ENCODE measurements at places on chromosomes 1 and 21.
A peak's percentile ranks its signal among the peaks of the same experiment; 100 is the strongest.

- DNase-seq, result no peak
Observed at GRCh38 chr1:183288583-183288982, 102.5 kb downstream of the LAMC2 start.

GRCh38 chr1:224879162-224879803 is 50.2 kb upstream of the DNAH14 start:
- no peak for DNase-seq

- no peak for DNase-seq
Observed at GRCh38 chr1:68438310-68438709, 11.4 kb downstream of the RPE65 start.

GRCh38 chr1:64581135-64581842 is 111.4 kb downstream of the CACHD1 start:
- DNase-seq, result no peak

DNA sequence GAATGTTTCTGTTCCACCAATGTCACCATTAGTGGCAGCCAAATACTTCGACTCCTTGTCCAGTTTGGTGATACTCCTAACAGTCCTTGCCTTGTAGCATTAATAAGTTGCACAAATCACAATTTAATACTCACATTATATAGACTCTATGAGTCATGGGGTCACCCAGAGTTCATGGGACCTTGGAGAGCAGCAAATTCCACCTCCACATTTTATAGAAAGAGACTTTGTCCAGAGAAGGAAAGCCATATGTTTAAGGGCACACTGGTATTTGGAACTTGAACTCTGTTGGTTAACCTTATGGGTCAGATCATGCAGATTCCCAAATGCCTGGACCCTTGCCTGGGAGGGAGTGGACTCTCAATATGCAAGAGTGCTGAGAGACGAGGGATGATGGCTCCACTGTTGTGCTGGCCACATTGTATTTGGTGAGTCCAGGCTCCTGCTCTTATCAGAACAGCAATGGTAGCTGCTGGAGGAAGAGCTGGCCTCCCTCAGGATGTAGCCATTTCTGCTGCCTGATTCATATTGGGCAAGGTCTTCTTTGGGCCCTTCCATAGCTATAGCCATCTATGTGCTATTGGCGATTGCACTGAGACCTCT is 30.6 kb downstream of the DNAJC6 start:
- no peak for DNase-seq

GRCh38 chr1:69148731-69149130 is 419.0 kb upstream of the LRRC7 start:
- no peak for DNase-seq

- peak; percentile 16 for DNase-seq
Observed at GRCh38 chr1:72284348-72285073, 2.2 kb upstream of the NEGR1 start.

DNA sequence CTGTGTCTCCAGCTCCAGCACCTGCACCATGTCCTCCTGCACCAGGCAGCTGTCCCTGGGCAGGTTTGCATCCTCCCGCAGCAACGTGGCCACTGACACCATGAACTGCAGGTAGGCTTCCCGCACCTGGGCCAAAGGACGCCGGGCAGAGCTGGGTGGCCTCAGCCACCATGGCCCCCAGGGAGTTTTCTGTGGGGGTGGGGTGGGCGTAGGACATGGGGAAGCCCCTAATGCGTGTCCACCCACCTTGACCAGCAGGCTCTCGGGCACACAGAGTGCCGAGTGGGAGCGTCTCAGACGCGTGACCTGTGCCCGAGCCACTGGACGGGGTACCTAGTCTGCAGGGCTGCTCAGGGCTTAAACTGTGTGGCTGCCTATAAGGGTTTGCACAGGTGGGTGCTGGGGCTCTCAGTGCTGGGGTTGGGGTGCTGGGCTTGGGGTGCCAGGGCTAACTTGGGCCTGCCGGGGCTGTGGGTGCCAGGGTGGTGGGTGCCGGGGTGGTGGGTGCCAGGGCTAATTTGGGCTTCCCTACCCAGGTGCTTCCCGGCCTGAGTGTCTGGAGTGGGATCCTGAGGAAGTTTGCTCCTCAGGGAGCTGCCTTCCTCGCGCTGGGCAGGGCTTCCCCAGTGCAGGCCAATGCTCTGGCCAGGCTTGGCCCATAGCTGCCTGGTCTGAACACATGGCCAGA is 17.7 kb downstream of the PRXL2B start:
- DNase-seq, result no peak

DNA sequence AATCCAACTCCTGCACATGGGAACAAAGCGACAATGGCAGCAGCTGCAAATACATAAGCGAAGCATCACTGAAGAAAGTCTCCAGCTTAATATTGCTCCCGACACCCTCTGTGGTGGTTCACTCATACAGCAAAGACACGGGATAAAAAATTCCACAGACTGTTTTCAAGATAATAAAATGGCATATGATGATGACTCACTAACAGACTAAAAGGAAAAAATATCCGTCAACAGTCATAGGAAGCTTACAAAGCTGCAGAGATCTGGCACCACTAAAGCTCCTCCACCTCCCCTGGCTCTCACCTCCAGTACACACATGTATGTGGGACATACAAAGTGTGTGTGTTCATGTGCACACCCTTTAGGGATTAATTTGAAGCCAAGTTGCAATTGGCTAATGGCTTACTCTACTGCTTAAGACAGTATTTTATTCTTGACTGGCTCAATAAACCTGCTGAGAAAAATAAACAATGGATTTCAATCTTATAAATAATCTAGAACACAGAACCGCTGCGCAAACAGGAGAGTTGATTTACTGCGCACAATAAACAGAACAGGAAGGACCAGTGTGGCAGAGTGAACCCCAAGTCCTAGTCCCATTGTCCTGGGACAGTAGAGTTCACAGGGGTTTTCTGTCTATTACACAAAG is 94.4 kb downstream of the SLC45A1 start:
- no peak for DNase-seq
